ENCODE measurements at places on chromosomes 3 and 15.

DNA sequence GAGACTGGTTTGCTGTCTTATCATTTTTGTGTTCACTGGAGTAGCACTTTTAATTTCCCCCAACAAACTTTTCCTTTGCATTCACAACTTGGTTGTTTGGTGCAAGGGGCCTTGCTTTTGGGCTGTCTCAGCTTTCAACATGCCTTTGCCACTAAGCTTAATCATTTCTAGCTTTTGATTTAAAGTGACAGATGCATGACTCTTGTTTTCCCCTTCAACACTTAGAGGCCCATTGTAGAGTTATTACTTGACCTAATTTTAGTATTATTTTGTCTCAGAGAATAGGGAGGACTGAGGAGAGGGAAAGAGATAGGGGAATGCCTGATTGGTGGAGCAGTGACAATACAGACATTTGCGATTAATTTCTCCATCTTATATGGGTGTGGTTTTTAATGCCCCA lies 340.1 kb upstream of the MANF start:
- no peak for DNase-seq

DNA sequence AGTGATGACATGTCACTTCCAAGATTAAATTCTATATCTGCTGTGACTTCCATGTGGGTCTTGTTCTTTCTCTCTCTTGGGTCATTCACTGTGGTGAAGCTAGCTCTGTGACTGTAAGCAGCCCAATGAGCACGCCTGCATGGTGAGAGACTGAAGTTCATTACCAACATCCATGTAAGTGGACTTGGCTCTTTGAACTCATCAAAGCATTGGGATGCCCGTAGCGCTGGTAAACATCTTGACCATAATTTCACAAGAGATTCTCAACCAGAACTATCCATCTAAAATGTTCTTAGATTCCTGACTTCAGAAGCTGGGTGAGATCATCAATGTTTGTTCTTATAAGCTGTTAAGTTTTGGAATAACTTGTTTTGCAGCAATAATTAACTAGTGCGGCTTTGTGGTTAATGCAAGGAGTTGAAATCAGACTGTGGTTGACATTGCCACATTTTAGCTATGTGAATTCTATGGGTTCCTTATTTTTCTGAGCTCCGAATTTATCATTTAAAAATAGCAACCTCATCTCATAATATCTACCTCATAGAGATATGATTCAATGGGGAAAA lies 31.6 kb upstream of the LRRC3B start:
- no peak for DNase-seq

- no peak for DNase-seq
These were observed 128.5 kb upstream of the LRIG1 start for GRCh38 chr3:66629150-66629981.

- DNase-seq: peak; percentile 76
These were observed 46.9 kb downstream of the NR1D2 start for GRCh38 chr3:23991683-23992628.

DNA sequence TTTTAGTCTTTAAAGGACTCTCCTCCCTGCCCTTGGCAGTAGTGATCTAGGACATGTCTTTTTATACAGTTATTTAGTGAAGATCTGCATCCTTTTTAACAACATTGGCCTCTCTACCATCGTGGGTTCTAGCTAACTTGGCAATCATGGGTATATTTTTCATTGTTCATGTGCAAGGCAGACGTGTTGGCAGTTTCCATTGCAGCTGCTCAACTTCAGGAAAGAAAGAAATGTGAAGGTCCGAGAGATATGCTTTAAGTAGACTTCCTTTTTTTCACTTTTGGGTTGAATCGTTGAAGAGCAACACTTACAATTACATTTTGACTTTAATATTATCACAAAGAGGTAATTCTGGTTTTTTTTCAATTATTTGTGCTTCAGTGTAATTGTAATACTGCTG lies 172.6 kb downstream of the SATB1 start:
- no peak for DNase-seq
